ENCODE measurements at places on chromosomes 6 and 20. TPM values are rescaled to one million over a fixed set of nuclear protein-coding genes. Genes with fewer than 3 reads are reported as not detected.

IP6K3 gene
- not detected for total RNA-seq

DNA sequence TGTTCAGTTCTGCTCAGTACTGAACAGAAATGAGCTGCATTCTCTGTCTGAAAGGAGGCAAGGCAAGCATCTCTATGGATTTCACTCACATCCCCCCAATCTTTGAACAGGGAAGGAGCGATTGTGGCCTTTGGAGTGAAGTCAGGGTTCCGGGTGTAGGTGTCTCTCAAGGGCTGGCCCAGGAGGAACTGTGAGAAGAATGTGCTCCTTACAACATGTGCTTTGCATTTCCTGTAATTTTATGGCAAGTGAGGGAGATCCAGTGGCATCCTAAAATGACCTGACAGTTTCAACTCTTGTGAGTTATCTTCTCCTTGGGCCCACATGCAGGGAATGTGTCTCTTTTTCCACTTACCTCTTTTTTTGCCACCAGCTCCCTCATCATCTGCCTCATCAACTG lies 63.0 kb upstream of the RIN2 start:
- no peak for DNase-seq

GRCh38 chr6:142914937-142915697 lies 29.9 kb downstream of the HIVEP2 start:
- DNase-seq = no peak

DNA sequence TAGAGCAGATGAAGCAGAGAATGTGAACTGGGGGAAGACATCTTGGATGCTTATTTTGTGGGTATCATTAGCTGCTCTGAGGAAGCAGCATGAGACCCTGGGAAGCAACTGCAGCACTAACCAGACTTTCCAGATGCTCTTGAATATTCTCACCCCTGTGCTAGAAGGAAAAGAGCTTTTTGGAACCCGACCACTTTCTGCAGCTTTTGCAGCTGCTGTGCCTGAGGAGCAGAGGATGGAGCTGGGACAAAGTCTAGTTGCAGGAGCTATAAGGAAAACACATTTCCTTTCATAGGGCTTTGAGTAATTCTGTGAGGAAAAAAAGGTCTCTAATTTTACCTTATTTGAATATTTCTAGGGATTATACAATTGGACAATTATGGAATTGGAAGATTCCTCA lies 369.7 kb downstream of the CD109 start:
- DNase-seq = no peak

DNA sequence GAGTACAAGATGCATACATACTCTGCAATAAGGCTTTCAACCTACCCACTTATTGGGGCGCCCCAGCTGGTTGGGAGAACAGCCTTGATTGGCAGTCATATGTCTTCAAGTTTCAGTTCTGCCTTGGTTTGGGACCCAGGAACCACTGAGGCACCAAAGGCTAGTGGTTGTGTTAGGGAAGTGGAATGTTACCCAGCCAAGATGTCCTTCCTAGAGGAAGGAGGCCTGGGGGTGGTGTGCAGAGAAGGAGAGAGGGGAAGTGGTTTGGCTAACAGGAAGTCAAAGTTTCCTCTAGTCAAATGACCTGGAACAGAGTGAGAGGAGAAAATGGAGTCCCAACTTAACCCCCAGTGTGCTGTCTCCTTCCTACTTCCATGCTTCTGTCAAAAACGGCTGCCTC lies 59.4 kb downstream of the CD164 start:
- no peak for DNase-seq

DNA sequence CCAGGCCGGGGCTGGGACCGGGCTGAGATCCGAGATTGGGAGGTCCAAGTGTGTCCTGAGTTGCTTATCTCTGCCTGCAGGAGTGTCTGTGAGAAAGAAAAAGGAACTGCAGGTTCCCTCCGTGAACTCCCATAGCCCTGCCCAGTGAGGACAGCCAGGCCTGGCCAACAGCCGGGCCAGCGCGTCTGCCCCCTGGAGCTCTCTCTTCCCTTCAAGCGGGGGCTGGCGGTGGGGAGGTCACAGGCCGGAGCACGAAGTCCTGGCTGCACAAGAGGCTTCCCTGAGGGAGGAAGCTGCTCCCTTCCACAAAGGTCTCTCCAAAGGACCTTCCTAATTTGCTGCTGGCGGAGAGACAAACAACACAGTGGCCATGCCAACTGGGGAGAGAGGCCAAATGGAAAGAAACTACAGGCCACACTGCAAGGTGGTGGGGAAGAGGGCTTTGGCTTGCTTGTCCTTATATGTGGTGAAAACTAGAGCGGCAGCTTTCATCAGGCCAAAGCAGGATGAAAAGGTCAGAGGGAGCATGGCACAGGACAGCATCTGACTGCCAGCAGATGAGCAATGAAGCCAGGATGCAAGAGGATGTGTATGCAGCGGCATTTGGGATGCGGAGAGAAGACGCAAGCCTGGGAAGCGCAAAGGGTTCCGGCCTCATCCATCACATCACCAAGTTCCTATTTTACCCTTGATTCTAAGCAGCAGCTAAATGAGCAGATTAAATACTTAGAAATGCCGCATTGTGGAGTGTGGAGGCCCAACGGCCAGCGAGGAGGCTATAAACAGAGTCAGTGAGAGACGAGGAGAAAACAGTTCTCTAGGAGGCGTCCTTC lies 260.0 kb downstream of the ERMARD start:
- no peak for DNase-seq

DNA sequence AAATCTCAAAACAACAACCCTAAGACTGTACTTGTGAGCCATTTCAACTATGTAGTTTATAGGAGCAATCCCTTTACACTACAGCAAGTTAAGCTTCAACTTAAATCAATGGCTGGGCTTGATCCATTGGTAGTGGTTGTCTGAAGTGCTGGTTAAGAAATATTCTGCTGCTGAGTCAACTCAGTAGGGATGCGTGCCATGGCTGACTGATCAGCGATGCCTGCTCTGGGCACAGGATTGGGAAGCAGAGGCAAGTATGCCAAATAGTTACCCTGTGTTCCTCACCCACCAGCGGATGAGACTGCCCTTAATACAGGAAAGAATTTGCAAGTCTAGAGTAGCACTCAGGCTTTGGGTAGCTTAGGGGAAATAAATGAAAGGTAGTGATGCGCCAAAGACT lies 41.5 kb downstream of the GCM1 start:
- DNase-seq = no peak

DNA sequence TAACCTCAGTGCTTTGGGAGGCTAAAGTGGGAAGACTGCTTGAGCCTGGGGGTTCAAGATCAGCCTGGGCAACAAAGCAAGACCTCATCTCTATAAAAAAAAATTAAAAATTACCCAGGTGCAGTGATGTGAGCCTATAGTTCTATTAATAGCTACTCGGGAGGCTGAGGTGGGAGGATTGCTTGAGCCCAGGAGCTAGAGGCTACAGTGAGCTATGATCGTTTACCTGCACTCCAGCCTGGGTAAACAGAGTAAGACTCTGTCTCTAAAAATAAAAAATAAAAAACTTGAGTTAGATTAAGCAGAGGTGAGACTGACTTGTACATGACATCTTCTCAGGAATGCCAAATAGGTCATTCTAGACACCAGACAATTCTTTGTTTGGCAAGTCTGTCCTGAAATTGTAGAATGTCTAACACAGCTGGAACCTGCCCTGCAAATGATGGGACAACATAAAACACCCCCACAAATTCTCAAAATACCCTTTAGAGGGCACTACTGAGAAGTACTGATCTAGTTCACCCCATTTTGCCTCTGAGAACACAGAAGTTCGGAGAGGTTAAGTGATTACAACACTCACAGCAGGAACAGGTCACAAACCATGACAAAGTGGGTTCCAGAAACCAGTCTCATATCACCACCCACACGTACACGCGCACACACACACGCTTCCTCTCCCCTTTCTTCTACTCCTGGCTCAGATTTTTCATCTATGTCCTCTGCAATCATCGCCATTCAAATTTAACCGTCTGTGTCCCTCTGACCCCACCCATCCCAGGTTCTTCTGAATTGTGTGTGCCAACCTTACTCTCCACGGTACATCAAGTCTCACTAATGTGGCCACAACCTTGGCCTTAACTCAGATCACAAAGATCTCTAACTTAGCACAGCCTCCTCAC lies 38.3 kb downstream of the ARHGAP18 start:
- DNase-seq = peak; percentile 58

GRCh38 chr20:5621305-5621704 lies 128.9 kb upstream of the SHLD1 start:
- DNase-seq = no peak

DNA sequence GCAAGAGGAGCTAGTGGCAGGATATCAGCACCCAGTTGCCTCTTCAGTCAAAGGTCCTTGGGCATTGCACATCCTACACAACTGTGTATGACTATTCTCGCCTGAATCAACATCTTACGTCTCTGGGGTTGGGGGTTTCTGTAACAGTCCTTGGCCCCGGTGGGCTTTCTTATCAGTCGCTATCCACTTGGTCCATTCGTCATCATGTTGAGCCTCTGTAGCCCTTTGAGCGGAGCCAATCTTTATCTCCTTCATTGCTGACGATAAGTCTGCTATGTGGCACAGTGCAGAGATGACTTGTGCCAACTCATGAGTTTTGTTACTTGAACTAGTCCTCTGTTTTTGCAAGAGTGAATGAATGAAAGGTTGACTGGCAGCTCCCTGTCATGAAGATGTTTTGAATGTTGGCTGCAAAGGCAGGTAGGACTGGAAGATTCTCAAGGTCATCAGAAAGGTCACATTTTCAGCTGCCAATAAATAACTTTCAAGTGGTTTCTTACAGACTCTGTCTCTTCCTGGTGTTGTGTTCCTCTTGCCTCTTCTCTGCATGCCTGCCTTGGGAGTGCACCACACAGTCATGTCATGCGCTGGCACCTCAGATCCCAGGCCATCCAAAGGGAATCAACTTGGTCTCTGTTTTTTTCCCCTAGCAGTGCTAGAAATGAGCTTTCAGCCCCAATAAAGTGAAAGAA lies 238.9 kb downstream of the SLC24A3 start:
- no peak for DNase-seq

DNA sequence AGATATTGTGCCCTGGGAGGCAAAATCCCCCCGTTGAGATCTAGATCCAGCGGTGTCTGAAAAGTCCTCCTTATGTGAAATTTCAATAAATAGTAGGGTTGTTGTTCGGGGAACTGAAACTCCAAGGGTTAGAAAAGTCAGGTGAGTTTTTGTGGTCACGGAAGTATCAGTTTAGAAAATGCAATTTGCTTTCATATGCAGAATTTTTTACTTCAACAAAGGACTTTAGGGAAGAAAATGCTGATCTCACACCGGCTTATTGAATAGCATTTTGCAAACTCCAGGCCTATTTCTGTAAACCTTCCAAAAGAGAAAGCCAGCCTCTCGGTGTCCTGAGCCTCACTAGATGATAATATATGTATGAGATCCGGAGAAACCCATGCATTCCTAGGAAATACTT lies 254.7 kb downstream of the TSHZ2 start:
- DNase-seq = no peak

PKIB gene
- total RNA-seq = 1.3 TPM

LIN28B gene
- total RNA-seq = not detected

DNA sequence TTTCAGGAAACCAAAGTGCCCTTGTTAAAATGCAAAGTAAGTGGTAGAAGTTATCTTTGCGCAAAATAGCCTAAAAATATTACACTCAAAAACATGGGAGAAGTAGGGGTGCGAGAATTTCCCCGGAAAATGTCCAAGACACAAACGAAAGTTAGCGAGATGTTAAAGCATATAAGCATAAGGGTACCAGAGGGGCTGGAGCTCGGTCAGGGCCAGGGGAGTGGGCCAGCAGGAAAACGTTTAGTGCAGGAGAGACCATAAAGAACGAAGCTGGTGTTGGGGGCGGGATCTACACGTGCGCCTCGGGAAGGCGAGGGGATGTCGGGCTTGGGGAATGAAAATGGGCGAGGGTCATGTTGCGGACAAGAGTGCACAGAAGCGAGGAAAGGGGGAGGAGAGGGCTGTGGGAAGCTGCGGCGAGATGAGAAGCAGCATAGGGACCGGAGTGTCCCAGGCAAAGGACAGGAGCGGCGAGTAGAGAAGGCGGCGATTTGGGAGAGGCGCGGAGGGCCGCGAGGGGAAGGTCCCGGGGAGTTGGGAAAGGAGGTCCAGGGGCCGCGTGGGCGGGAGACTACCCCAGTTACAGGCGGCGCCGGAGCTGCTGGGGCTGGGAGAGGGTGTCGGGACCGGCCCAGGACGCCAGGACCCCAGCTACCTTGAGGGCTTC lies 600 bp downstream of the XPO5 start:
- DNase-seq = no peak

DNA sequence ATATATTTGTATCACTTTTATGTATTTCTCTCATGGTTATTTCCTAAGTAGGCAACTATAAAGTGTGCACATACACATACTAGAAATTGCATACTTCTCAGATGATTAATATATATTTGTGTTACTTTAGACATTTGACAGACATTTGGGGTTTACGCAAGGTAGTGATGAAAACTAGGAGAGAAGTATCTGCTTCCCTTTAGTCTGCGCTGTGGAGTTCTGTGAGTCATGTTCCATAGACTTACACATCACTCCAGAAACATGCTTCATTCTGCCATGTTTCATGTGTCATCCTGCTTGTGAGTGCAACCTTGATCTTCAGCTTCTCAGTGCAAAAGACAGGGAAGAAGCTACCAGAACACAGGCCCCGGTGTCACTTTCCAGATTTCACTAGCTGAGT lies 200.7 kb upstream of the BMP2 start:
- no peak for DNase-seq

- no peak for DNase-seq
Measured at GRCh38 chr20:23082846-23083552, 3.1 kb downstream of the CD93 start.

DNA sequence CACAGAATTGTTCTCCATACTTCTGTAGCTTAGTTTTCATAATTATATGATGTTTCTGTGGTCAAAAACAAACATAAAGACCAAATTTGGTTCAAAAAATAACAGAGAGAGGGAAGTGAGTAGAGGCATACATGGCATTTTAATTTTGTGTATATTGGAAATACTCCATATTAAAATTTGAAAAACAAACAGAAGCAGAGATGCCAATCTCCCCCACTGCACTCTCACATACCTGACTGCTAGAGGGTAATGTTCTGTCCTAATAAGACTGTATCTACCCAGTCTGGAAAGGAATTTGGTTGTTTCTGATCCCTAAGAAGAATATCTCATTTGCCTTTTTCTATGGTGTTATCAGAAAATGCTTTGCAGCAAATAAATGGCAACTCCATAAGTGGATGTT lies 959.0 kb upstream of the FLRT3 start:
- DNase-seq = no peak

LCA5 gene
- total RNA-seq = 0.08 TPM

DNA sequence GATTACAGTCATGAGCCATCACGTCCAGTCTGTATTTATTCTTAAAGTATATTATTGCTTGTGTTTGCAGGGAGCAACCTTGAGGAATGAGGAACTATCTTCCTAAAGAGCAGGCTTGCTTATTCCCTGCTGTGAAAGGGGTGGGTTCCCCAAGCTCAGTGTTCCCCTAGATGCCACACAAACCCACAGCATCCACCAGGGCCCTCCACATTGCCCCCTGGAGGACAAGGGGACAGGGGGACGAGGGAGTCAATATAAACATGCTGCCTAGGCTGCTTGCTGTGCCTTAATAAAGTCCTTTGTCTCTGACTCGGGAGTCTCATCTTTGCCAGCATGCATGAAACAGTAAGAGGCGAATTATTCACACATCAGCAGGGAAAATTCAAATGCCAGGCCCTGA lies 8.0 kb upstream of the IDH3B start:
- DNase-seq = no peak

LTB gene
- 426 TPM for total RNA-seq

ITPR3 gene
- total RNA-seq = 61.8 TPM

GRCh38 chr6:165227644-165228329 lies 81.6 kb downstream of the C6orf118 start:
- no peak for DNase-seq

Measured in activated naive CD8-positive, alpha-beta T cell treated with anti-CD3 and anti-CD28 coated beads, Interleukin-2, amount 10 ng/mL, durations not matched to agents 7 days and 5 days (primary cell).